ENCODE measurements at places on chromosomes 3 and 15.

DNA sequence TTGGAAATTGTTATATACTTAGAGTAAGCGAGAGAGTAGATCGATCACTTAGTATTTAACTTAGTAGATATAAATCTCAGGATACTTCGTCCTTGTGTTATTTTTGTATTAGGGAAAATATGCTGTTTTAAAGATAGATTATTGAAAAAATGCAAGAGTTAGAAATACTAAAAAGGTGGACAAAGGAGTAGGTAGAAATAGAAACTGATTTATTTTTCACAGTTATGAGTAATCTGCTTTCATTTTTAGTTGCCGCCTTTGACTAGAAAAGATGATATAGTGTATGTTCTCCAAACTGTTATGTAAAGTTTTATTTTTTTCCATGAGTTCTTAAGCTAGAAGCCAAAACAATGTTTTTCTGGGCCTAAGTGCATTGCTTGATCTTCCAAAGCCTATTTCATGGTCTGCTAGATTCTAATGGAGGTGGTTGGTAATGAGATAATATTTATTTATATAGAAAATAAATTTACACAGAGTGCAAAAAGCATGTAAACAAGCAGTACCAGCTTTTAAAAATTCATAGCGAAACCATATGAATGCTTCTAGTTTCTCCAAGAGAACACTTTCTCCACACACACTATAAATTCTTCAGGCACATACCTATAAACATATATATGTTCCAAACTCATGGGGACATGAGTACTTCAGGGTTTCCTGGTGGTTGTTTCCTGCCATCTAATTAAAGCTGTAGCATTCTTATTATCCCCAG is 61.1 kb downstream of the DIPK2A start:
- H3K36me3 ChIP-seq, result no peaks in the 10 kb centered on the region
- H3K27me3 ChIP-seq, result no peaks in the 10 kb centered on the region
- no peak for DNase-seq
- H3K4me1 ChIP-seq, result peaks cover 26% of the 10 kb centered on the region

- H3K4me3 ChIP-seq, result no peak overlapping the region
- DNase-seq, result no peak
- H3K27ac ChIP-seq, result no peak overlapping the region
- H3K4me1 ChIP-seq, result peaks cover 3% of the 10 kb centered on the region
- no peaks in the 10 kb centered on the region for H3K36me3 ChIP-seq
- H3K27me3 ChIP-seq, result no peaks in the 10 kb centered on the region
Observed at GRCh38 chr15:50148362-50148963, 29.4 kb upstream of the ATP8B4 start.

GRCh38 chr15:91630090-91630489 is 223.4 kb upstream of the SLCO3A1 start:
- H3K4me1 ChIP-seq, result no peaks in the 10 kb centered on the region
- no peaks in the 10 kb centered on the region for H3K36me3 ChIP-seq
- no peak overlapping the region for H3K4me3 ChIP-seq
- H3K27ac ChIP-seq, result no peak overlapping the region

DNA sequence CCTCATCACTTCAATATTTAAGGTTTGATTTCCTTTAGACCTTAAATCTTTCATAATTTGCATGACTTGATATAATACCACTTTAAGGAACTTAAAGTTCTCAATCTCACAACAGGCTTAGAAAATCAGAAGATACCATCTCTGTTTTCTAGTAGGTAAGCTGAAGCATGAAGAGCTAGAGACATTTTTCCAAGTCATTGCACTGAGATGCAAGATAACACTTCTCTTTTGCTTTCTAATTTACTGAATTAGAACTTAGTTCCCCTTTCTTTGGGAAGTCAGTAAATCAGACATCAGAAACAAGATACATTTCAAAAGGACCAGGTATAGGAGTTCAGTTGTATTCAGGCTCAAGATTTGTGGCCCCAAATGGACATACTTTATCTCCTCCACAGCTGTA is 79.7 kb downstream of the DZIP3 start:
- peaks cover 8% of the 10 kb centered on the region for H3K4me1 ChIP-seq
- H3K36me3 ChIP-seq, result peaks cover 5% of the 10 kb centered on the region
- no peak overlapping the region for H3K4me3 ChIP-seq
- peak overlapping the region; percentile 25 for H3K27ac ChIP-seq

DNA sequence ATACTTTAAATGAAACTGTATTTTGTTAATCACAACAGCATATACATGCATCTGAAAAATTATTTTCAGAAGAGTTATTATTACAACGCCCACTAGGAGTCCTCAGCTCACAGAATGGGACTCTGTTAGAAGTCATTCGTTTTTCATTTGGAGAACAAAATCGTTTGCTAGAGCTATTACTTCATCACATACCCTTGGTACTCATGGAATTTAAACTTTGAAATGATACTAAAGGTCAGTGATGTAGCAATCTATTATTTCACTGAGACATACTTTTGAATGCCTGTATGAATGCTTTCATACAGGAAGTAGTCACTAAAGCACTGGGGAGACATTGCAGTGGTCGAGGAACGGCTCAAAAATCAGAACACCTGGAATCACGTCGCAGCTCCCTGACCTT is 198.1 kb downstream of the MBNL1 start:
- DNase-seq, result peak; percentile 38
- peaks cover 7% of the 10 kb centered on the region for H3K36me3 ChIP-seq
- H3K4me3 ChIP-seq, result no peak overlapping the region
- peak overlapping the region; percentile 23 for H3K27ac ChIP-seq

DNA sequence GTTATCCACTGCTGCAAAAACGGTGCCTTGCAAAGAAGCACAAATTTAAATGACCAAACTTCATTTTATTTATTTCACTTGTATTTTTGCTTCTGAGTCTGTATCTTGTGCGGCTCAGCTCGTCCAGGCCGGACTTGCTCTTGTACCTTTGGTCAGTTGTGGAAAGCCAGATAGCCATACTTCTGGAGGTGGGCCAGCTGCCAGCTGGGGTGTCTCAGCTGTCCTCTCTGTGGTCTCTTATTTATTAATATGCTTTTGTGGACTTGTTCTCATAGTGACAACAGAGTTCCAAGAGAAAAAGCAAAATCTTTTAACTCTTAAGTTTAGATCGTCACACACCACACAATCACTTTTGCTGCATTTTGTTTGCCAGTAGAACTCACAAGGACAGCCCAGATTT is 87.7 kb downstream of the IL1RAP start:
- H3K36me3 ChIP-seq, result peaks cover 26% of the 10 kb centered on the region
- no peak for DNase-seq

DNA sequence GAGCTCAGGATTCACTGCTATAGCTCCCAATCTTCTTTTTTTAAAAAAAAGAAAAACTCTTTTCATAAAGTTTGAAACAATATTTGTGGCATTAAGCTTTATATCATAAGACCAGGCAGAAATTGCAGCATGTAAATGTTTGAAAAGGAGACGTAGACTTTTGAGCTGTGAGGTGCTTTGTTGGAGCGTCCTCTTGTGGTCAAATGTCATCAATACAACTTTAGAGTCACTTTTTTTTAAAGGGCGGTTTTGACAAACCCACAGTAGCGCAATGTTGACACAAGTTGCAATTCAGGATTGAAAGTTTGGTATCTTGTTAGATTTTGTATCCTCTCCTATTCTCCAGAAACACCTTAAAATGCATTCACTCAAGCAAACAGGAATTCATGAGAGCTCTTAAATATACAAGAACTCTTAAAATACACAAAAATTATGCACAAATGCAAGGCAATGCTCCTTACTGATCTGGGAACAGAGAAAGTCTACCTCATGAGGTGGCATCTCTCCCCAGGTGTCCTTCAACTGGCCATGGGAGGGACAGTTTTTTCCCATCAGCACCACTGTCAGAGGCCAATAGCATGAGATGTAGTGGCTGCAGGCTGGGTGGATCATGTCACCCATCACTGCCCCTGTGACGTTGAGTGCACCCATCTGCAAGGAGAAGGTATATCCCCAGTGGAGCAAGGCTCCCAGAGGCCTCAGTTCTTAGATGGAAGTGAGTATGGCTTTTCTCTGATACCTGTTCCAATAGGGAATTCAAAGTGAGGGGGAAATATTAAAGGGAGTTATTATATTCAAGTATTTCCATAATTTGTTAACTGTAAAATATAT is 70.7 kb downstream of the ANXA2 start:
- peak; percentile 24 for DNase-seq
- H3K4me1 ChIP-seq, result no peaks in the 10 kb centered on the region
- H3K4me3 ChIP-seq, result no peak overlapping the region
- no peak overlapping the region for H3K27ac ChIP-seq

DNA sequence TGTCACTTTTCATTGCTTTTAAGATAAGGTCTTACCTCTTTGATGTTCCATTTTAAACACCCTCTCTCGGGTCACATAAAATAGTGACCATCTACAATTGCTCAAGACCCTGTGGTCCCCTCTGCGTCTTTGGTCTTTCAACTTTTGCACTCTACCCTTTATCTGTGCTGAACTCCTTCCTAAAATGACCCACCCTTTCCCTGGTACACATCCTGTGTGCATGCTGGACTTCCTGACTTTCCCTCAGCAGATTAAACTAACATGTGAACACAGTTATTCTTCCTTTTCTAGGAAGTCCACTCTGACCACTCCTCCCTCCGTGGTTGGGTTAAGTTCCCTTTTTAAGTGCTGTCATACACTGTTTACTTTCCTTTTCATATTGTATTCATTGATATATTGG is 414.2 kb downstream of the GABRB3 start:
- H3K36me3 ChIP-seq, result no peaks in the 10 kb centered on the region
- H3K27ac ChIP-seq, result no peak overlapping the region
- H3K4me1 ChIP-seq, result peaks cover 2% of the 10 kb centered on the region
- no peak overlapping the region for H3K4me3 ChIP-seq
- no peaks in the 10 kb centered on the region for H3K27me3 ChIP-seq
